ENCODE measurements at places on chromosomes 12 and 14.

GRCh38 chr12:122366685-122367475, 55.6 kb downstream of the CLIP1 start:
- no peaks in the 10 kb centered on the region for H3K36me3 ChIP-seq
- DNase-seq, result peak; percentile 98
- peak overlapping the region; percentile 34 for H3K27ac ChIP-seq
- no peak overlapping the region for H3K4me3 ChIP-seq
- peaks cover 4% of the 10 kb centered on the region for H3K4me1 ChIP-seq
- no peaks in the 10 kb centered on the region for H3K27me3 ChIP-seq

DNA sequence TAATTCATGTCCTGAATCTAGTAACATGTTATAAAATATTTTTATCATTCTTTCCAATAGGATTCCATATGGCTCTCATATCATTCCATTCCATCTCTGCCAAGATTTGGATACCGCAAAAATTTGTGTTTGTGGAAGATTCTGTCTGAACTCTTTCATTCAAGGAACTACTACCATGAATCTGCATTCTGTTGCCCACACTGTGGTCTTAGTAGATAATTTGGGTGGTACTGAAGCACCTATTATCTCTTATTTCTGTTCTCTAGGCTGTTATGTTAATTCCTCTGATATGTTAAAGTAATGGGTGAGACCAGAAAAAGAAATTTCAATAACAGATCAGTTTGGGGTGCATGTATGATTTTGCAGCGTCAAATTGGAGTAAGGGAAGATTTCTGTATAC, 6.2 kb downstream of the RPL36AL start:
- no peak overlapping the region for H3K4me3 ChIP-seq
- no peaks in the 10 kb centered on the region for H3K4me1 ChIP-seq
- H3K27ac ChIP-seq, result no peak overlapping the region
- H3K36me3 ChIP-seq, result peaks cover 3% of the 10 kb centered on the region
- no peak for DNase-seq
- H3K27me3 ChIP-seq, result no peaks in the 10 kb centered on the region

- H3K36me3 ChIP-seq, result no peaks in the 10 kb centered on the region
- no peaks in the 10 kb centered on the region for H3K27me3 ChIP-seq
- H3K4me1 ChIP-seq, result no peaks in the 10 kb centered on the region
- no peak overlapping the region for H3K4me3 ChIP-seq
- DNase-seq, result no peak
These were observed 50.9 kb upstream of the PPFIA2 start for GRCh38 chr12:81809829-81810595.

DNA sequence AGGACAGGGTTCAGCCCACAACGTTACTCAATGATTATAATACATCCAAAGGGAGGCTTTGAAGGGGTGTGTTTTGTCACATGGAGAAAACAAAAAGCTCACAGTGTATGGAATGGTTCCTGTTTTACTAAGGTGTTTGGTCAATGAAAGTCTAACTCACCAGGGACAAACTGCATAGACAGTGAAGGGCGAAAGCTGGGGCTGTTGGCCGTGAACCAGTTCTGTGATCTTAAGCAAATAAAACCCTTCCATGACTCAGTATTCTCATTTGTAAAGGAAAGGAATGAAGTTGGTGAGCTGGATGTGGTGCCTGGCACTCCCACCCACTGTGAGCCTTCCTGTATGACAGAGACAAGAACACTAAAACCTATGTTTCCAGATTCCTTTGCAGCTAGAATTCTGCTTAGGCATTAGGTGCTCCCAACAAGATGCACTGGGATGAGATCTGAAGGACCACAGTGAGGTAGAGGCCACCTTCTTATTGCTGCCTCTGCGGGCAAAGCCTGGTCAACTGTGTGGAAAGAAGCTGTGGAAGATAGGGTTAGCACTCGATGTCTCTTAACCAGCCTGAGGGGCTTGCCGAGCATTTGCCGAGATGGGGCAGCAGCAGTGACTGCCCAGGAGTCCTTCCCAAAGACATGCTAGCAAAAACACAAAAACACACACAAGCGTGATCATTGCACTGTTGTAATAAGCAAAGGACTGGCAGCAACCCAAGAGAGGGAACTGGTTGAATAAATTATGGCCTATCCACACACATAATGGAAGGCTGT, 48.5 kb downstream of the VCPKMT start:
- DNase-seq, result peak; percentile 22
- no peaks in the 10 kb centered on the region for H3K27me3 ChIP-seq
- H3K36me3 ChIP-seq, result no peaks in the 10 kb centered on the region
- H3K4me1 ChIP-seq, result peaks cover under 1% of the 10 kb centered on the region
- no peak overlapping the region for H3K4me3 ChIP-seq

GRCh38 chr12:67633708-67634107, 14.8 kb upstream of the DYRK2 start:
- H3K27ac ChIP-seq, result no peak overlapping the region
- no peak for DNase-seq
- H3K4me1 ChIP-seq, result peaks cover 2% of the 10 kb centered on the region
- H3K4me3 ChIP-seq, result no peak overlapping the region

GRCh38 chr14:54207476-54208462, 189.0 kb upstream of the CDKN3 start:
- H3K36me3 ChIP-seq, result no peaks in the 10 kb centered on the region
- no peak for DNase-seq
- H3K4me1 ChIP-seq, result no peaks in the 10 kb centered on the region
- no peak overlapping the region for H3K4me3 ChIP-seq
- no peak overlapping the region for H3K27ac ChIP-seq

- H3K27me3 ChIP-seq, result no peaks in the 10 kb centered on the region
- H3K36me3 ChIP-seq, result no peaks in the 10 kb centered on the region
- H3K27ac ChIP-seq, result no peak overlapping the region
- H3K4me1 ChIP-seq, result no peaks in the 10 kb centered on the region
- no peak for DNase-seq
These were observed 10.8 kb upstream of the PSMA6 start for GRCh38 chr14:35281341-35281740.

DNA sequence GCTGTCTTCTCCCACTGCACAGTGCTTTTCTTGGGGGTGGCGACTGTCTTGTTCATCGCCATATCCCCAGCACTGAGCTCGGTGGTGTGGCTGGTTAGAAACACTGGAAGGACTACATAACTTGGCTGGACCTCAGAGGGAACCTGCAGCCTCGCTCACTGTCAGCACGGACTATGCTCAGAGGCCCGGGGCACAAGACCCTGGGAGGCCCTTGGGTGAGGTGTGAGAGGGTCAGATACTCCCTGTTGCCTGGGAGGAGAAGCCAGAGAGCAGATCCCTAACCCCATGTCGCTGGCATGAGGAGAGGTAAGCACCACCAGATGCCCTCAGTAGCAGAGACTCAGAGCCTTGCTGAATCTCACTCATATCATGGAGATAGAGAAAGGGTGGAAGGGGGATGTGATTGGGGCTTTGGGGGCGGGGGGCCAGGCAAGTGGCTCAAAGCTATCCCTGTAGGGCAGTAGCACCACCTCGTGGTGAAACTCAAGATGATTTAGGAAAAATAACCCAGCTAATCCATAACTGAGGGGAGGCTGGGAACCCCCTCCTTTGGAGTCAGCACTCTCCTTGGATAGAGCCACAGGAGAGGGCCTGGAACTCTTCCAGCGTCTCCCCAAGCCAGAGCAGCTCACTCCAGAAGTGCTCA, 18.7 kb upstream of the HDAC7 start:
- no peaks in the 10 kb centered on the region for H3K36me3 ChIP-seq
- H3K4me1 ChIP-seq, result peaks cover 8% of the 10 kb centered on the region
- no peak overlapping the region for H3K27ac ChIP-seq

DNA sequence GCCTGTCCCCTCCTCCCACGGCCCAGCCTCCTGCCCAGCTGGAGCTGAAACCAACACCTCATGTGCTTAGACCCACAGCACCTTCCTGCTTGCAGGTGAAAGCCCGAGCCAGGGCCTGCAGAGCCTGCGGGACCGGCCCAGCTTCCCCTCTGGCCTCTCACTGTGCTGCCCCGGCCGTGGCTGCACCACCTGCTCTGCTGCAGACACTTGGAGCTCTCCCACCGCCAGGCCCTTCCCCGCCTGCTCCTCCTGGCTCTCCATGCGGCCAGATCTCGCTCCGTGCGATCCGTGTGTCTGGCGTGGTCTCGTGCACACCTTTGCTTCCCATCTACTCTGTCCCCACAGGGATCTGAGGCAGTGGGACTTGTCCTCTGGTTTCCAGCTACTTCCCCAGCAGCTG, 72.2 kb upstream of the FBRSL1 start:
- peaks cover 5% of the 10 kb centered on the region for H3K27me3 ChIP-seq
- no peak overlapping the region for H3K27ac ChIP-seq
- H3K4me1 ChIP-seq, result no peaks in the 10 kb centered on the region

- no peaks in the 10 kb centered on the region for H3K27me3 ChIP-seq
- DNase-seq, result no peak
- H3K4me3 ChIP-seq, result no peak overlapping the region
- no peaks in the 10 kb centered on the region for H3K36me3 ChIP-seq
These were observed 130.3 kb downstream of the IGF1 start for GRCh38 chr12:102350070-102350469.

- no peak for DNase-seq
- H3K4me3 ChIP-seq, result no peak overlapping the region
- H3K4me1 ChIP-seq, result no peaks in the 10 kb centered on the region
These were observed 87.0 kb downstream of the TESC start for GRCh38 chr12:117011988-117012805.

DNA sequence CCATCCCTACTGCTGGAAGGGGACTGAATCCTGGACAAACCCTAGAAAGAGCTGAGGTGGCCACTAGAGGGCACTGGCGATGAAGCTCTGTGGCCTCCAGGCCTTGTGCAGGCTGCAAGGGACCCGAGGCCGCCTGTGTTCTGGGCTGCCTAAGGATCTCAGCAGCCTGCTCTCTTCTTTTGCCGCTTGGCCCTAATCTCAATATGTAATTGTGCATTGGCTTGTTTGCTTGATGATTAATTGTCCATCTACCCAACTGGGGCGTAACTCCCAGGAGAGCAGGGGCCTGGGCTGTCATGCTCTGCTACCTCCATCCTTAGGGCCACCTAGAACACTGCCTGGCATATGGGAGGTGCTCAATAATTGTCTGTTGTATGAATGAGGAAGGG, 73.8 kb downstream of the SYNE3 start:
- DNase-seq, result peak; percentile 82
- H3K4me3 ChIP-seq, result no peak overlapping the region
- no peaks in the 10 kb centered on the region for H3K36me3 ChIP-seq

DNA sequence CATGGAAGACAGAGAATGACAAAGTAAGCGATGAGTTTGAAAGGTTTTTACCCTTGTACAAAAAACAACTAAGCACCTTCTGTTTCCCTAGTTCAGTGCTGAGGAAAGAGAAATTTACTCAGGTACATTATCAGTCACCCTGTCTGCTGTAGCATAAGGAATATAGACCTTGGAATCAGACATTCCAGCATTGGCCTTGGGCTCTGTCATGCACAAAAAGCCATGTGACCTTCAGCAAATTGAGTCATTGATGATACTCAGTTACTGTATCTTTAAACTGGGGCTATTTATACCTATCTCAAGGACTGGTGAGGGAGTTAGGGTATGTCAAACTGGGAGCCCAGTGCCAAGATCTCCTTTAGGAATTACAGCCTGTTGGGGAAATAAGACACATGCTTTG, 19.3 kb upstream of the TCL1A start:
- H3K36me3 ChIP-seq, result no peaks in the 10 kb centered on the region
- DNase-seq, result no peak
- H3K27me3 ChIP-seq, result no peaks in the 10 kb centered on the region
- H3K4me3 ChIP-seq, result no peak overlapping the region
- H3K27ac ChIP-seq, result no peak overlapping the region

GRCh38 chr12:65894088-65894487, 69.8 kb downstream of the HMGA2 start:
- H3K27ac ChIP-seq, result no peak overlapping the region
- DNase-seq, result no peak
- no peaks in the 10 kb centered on the region for H3K36me3 ChIP-seq

DNA sequence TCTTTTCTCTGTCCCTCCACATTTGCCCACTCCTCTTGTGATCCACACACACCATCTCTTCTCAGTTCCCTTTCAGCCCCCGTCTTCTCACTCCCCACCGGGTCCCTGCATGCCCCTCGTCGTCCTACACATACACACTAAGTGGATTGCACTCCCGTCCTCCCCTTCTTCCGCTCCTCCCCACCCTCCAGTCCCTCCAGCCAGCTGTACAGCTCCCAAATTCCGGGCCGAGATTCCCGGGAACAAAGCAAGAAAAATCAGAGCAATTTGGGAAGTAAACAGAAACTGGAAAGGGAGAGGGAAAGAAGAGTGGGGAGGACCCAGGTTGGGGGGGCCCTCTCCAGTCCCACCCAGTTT, 282 bp upstream of the IGFBP6 start:
- peak overlapping the region; percentile 52 for H3K4me3 ChIP-seq
- DNase-seq, result peak; percentile 66
- H3K36me3 ChIP-seq, result no peaks in the 10 kb centered on the region
- no peaks in the 10 kb centered on the region for H3K27me3 ChIP-seq
- peaks cover 10% of the 10 kb centered on the region for H3K4me1 ChIP-seq

DNA sequence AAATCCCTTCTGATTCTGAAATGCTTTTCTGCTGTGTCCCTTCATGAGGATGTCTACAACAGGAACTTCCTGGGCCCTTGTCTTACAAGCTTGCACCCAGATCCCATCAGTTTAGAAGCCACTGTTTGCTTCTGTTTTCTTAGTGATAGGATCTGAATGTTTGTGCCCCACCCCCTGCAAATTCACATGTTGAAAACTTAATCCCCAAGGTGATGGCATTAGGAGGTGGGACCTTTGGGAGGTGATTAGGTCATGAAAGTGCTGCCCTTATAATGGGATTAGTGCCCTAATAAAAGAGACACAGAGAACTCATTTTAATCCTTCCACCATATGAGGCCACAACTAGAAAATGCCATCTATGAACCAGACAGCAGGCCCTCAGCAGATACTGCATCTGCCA, 36.0 kb upstream of the GNPNAT1 start:
- H3K4me1 ChIP-seq, result peaks cover 12% of the 10 kb centered on the region
- no peaks in the 10 kb centered on the region for H3K27me3 ChIP-seq
- no peak overlapping the region for H3K4me3 ChIP-seq
- no peak overlapping the region for H3K27ac ChIP-seq
- no peaks in the 10 kb centered on the region for H3K36me3 ChIP-seq
- DNase-seq, result peak; percentile 89

- H3K27ac ChIP-seq, result no peak overlapping the region
- DNase-seq, result no peak
- H3K27me3 ChIP-seq, result no peaks in the 10 kb centered on the region
These were observed 29.4 kb downstream of the MAX start for GRCh38 chr14:65072937-65073336.

GRCh38 chr14:76904100-76904739, 78.0 kb downstream of the LRRC74A start:
- H3K36me3 ChIP-seq, result no peaks in the 10 kb centered on the region
- H3K4me1 ChIP-seq, result no peaks in the 10 kb centered on the region
- no peaks in the 10 kb centered on the region for H3K27me3 ChIP-seq
- no peak overlapping the region for H3K4me3 ChIP-seq

DNA sequence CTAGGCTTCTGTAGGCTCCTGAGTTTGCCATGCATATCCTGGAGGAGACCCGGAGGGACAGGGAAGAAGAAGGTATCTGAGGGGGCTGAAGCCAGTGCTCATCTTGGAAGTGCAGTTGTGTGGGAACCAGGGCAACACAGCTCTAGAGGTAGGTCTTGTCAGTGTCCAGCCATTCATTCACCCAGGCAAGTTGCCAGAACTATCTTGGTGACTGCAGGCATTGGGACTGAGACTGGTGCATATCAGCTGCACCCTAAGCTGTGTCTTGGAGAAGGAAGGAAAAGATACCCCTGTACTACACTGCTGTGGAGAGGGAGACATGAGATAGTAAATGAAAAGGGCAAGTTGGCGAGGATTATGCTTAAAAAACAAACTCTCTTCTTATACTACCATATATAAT, 4.9 kb upstream of the WIF1 start:
- DNase-seq, result no peak
- no peaks in the 10 kb centered on the region for H3K27me3 ChIP-seq
- no peaks in the 10 kb centered on the region for H3K36me3 ChIP-seq

GRCh38 chr12:7151532-7151931, 21.4 kb downstream of the CLSTN3 start:
- no peak overlapping the region for H3K27ac ChIP-seq
- H3K27me3 ChIP-seq, result no peaks in the 10 kb centered on the region
- DNase-seq, result no peak
- no peak overlapping the region for H3K4me3 ChIP-seq
- no peaks in the 10 kb centered on the region for H3K4me1 ChIP-seq
- H3K36me3 ChIP-seq, result no peaks in the 10 kb centered on the region
